ENCODE measurements at places on chromosomes 3 and 15. TPM values are rescaled to one million over a fixed set of nuclear protein-coding genes. Genes with fewer than 3 reads are reported as not detected.

GRCh38 chr3:34483311-34483887 is 685.0 kb downstream of the PDCD6IP start:
- no peak for DNase-seq

- peak; percentile 73 for DNase-seq
Measured at GRCh38 chr3:125055331-125055912, 375 bp downstream of the HEG1 start.

DNA sequence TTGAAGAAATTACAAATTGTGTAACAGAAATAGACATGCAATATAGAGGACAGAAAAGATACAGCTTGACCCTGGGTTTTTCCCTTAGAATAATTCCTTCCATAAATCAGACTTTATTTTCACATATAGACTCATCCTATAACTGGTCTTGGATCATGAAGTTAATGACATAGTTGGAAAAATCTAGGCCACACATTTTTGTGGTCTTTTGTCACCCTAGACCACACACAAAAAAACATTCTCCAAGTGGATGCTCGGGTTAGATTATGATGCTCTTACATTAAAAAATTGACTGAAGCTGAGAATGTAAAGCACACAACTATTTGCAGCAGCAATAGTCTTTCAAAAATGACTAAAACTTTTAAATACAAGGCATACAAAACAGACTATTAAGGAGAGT is 7.5 kb upstream of the PLA2G4D start:
- no peak for DNase-seq

GRCh38 chr3:53402326-53402725 is 55.0 kb upstream of the DCP1A start:
- no peak for DNase-seq

GRCh38 chr3:150101016-150101415 is 130.3 kb upstream of the PFN2 start:
- no peak for DNase-seq

DNA sequence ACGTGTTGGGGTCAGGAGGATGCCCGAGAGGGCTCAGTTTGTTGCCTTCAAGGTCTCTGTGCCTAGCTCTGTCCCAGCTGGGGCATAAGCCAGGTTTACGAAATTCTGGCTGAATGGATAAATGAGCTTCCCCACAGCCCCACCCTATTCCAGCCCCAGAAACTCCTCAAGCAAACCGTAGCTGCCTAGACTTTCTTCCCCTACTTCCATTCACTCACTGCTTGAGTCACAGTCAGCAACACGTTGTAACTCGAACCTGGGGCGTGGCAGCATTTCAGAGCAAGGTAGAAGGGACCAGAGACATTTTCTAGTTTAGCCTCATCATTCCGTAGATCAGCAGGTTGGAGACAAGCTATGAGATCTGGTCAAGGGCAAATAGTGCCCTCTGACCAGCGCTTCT is 24.2 kb downstream of the NMNAT3 start:
- DNase-seq = no peak

DNA sequence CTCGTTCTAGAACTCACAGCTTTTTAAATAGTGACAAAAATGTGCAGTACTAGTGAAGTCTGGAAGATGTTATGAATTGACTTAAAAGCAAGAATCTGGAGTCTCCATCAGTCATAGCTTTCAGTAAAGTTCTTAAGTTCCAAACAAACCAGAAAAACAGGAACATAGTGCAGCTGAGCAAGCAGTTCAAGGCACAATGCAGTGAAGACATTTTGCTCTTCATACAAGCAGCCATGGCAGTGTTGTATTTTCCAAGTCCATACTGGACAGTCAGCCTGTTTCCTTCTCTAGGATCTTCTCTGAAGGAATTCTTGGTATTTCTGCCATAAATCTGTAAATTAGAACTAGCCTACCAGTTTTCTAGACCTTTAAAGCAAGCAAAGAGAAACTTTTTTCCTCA is 90.5 kb downstream of the LRRC28 start:
- no peak for DNase-seq

- DNase-seq = no peak
Measured at GRCh38 chr3:140249188-140249587, 314.2 kb downstream of the CLSTN2 start.

DNA sequence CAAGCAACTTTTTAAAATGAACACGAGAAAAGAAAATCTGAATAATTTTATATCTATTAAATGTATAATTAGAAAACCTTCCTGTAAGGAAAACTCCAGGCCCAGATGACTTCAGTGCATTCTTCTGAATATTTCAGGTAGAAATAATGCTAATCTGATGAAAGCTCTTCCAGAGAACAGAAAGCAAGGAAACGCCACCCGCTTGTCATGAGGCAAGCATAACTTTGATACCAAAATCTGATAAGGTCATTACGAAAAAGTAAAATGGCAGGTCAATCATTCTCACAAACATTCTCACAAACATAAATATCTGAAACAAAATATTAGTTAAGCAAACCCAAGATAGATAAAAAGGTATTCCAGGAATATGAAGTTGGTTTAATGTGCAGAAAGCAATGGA is 60.6 kb upstream of the PCSK6 start:
- no peak for DNase-seq

CLSTN2 gene
- total RNA-seq = not detected

DNA sequence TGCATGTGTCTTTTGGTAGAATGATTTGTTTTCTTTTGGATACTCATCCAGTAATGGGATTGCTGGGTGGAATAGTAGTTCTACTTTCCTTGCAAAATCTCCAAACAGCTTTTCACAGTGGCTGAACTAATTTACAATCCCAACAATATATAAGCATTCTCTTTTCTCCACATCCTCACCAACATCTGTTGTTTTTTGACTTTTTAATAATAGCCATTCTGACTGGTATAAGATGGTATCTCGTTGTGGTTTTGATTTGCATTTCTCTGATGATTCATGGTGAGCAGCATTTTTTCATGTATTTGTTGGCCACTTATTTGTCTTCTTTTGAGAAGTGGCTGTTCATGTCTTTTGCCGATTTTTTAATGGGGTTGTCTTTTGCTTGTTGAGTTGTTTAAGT is 55.8 kb downstream of the ST8SIA2 start:
- no peak for DNase-seq

GRCh38 chr3:107767897-107768605 is 245.3 kb downstream of the BBX start:
- DNase-seq = no peak

DNA sequence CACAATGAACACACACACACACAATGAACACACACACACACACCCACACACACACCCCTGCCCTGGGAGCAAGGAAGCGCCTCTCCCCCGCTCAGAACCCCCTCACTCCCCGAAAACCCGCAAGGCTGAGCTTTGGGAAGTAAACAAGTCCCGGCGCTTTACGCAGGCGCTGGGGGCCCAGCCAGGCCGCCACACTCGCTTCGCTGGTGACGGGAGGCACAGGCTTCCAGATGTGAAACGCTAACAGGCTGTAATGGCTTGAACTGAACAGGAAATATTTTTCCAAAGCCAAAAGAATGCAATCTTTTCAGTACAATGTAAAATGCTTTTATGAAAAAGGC is 122.7 kb upstream of the IGF1R start:
- no peak for DNase-seq

GRCh38 chr15:47404877-47405276 is 312.4 kb upstream of the SEMA6D start:
- no peak for DNase-seq

- DNase-seq = no peak
Measured at GRCh38 chr3:59895972-59896371, 846.1 kb upstream of the CFAP20DC start.

GRCh38 chr15:89393056-89393455 is 58.4 kb upstream of the POLG start:
- no peak for DNase-seq

- no peak for DNase-seq
Measured at GRCh38 chr3:15427981-15428380, 583 bp downstream of the EAF1 start.

DNA sequence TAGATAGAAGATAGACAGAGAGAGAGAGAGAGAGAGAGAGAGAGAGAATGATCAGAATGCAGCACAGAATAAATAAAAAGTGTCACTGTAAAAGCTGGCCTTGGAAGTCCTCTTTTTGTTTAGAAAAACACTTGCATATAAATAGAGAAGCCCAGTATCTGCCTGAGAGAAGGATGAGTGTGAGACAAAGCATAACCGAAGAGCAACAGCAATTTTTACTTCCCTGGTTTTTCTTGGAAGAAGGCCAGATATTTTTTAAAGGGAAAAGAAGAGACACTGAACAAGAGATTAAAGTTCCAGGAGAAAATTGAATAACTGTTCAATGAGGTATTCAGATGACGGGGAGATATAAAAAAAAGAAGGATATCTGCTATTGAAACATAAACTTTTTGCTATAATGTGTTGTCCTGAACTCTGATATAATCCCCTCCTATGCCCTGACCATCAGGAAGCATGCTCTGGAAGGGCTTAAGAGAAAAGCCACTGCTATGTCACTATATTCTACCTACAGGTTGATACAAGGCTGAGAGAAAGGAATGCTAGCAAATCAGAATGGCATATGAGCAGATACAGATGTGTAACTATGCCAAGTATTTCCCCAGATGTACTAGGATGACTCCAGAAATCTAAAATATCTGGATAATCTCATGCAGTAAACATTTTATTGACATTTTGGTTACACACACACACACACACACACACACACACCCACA is 358.9 kb downstream of the RBMS3 start:
- DNase-seq = no peak

DNA sequence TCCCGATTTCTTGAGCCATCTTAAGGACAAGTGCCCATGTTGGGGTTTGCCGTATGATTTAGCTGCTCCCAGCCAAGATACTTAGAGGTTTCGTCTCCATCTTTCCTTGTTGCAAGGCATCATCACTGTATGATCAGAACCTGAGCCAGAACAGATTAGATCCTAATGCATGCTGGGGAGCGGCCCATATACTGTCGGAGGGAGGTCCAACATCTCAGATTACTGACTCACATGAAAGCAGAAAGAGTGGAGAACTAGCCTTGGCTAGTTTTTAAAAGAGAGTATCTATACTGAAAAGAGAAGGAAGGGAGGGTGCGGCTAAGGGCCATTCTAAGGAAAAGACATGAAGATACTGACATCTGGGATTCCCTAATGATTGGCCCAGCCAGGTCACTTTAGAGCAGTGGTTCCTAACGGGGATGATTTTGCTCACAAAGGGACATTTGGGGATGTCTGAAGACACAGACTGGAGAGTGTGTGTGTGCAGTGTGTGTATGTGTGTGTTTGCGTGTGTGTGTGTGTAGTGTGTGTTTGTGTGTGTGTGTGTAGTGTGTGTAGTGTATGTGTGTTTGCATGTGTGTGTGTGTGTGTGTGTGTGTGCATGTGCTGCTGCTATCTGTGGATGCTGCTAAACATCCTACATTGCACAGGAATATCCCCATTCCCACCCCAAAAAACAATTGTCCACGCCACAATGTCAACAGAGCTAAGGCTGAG is 12.3 kb upstream of the LYSMD4 start:
- no peak for DNase-seq

DNA sequence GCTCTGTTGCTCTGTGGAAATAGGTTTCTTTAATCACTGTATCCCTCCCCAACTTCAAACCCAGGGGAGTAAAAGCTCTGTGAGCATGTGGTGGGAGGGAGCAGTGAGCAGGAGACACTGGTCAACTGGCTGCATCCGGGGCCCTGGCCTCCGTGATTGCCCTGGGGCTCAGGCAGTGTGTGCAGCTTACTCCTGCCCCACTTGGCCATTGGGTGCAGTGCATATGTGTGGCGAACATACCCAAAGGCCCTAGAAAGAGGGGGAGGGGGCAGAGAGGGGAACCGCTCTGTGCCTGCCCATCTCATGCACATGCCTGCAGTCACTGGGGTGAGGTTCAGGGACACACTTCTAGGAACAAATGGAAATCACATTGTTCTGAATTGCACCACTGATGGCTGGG is 378.7 kb downstream of the ZBBX start:
- no peak for DNase-seq

GRCh38 chr3:100333970-100334487 is 528 bp upstream of the NIT2 start:
- DNase-seq = no peak

- DNase-seq = no peak
Measured at GRCh38 chr15:49036650-49037545, 9.3 kb downstream of the SECISBP2L start.

DNA sequence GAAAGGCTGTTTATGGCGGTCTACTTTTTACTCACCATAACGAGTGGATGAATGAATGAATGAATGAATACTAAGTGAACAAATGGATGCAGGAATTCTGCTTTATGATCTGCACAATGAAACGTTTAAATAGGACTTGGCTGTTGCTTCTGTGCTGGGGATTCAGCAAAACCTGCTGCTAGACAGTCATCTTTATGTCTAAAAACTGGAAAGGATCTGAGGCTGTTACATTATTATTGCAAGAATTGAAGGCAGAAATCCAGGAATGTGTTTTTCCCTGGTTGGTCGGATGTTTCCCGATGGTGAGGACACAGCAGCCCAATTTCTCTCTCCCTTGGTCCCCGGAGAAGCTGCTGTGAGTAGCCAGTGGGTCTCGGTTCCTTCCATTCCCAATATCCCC is 94.2 kb downstream of the GABRG3 start:
- no peak for DNase-seq

- DNase-seq = no peak
Measured at GRCh38 chr15:88656760-88657221, 18.0 kb downstream of the ISG20 start.

LRTM1 gene
- total RNA-seq = not detected

- DNase-seq = no peak
Measured at GRCh38 chr3:15892311-15893227, 94.8 kb upstream of the ANKRD28 start.

C2CD4B gene
- 0.58 TPM for total RNA-seq

GOLGA6B gene
- total RNA-seq = not detected

CACNA1D gene
- total RNA-seq = 0.77 TPM

DNA sequence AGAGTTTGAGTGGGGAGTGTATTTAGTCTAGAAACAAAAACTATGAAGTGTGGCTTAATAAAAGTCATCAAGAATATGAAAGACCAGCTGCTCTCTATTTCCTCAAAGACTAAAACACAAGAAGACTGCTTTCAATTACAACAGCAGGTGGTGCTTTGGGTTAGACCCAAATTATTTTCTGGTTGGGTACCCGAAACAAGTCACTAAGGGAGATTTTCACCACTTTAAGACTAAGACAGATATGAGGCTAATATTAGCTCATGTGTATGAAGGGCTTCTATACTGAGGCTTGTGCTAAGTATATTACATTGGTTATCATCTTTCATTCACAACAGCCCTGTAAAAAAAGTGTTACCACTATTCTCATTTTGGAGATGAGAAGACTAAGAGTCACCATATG is 43.1 kb downstream of the COL8A1 start:
- no peak for DNase-seq

All from activated CD4-positive, alpha-beta T cell treated with anti-CD3 and anti-CD28 coated beads, Interleukin-2, amount 10 ng/mL, durations not matched to agents 24 days and 14 days (primary cell).